T-helper 1 cell treated with Interleukin-12 subunit alpha and Interleukin-12 subunit beta and Interleukin-4 antibody, amounts not matched to agents 30 ng/mL and 1 ng/mL, for 36 hours (primary cell): ENCODE measurements at places on chromosomes 12 and 14. TPM values are rescaled to one million over a fixed set of nuclear protein-coding genes. Genes with fewer than 3 reads are reported as not detected.

Gene PTPN21
- not detected in 2 replicates for total RNA-seq

Gene MAP1LC3B2
- 1.2 and 2.3 TPM in 2 replicates for total RNA-seq

Gene CFAP251
- 0.96 and 1.3 TPM in 2 replicates for total RNA-seq

Gene MARCHF9
- 24.8 and 26.0 TPM in 2 replicates for total RNA-seq

Gene C14orf132
- 0.12 and 0.39 TPM in 2 replicates for total RNA-seq

Gene GTF2H3
- 43.7 and 50.5 TPM in 2 replicates for total RNA-seq

Gene ARHGAP5
- total RNA-seq = 28.8 and 32.6 TPM in 2 replicates

Gene DEPDC4
- 0.74 and 1.9 TPM in 2 replicates for total RNA-seq

Gene SLC5A8
- not detected in 2 replicates for total RNA-seq

Gene SLC48A1
- total RNA-seq = 10.5 and 10.7 TPM in 2 replicates

Gene EML5
- 2.4 and 3.0 TPM in 2 replicates for total RNA-seq

Gene HOTAIR
- total RNA-seq = not detected in 2 replicates

Gene JAG2
- 7.2 and 7.9 TPM in 2 replicates for total RNA-seq

Gene AQP6
- not detected in 2 replicates for total RNA-seq

Gene TSHR
- 3.6 and 4.4 TPM in 2 replicates for total RNA-seq

Gene TC2N
- 261 and 264 TPM in 2 replicates for total RNA-seq

Gene ADAM20
- total RNA-seq = 0.51 and 0.56 TPM in 2 replicates

Gene BLTP3B
- total RNA-seq = 37.0 and 39.2 TPM in 2 replicates

Gene ESPL1
- 58.2 and 63.4 TPM in 2 replicates for total RNA-seq

Gene CAND1
- 150 and 153 TPM in 2 replicates for total RNA-seq

Gene FAM186B
- 0.29 and 0.54 TPM in 2 replicates for total RNA-seq

Gene SYNE3
- 72.5 and 76.2 TPM in 2 replicates for total RNA-seq

Gene HSP90AA1
- total RNA-seq = 580 and 595 TPM in 2 replicates

Gene GLT8D2
- 0.12 and 0.24 TPM in 2 replicates for total RNA-seq

Gene CLEC4E
- total RNA-seq = not detected in 2 replicates

Gene TAS2R7
- total RNA-seq = not detected in 2 replicates

Gene DHH
- 0.07 TPM in 1 of 2 replicates, not detected in the other for total RNA-seq

Gene CPNE8
- 3.3 and 4.6 TPM in 2 replicates for total RNA-seq

Gene TMEM120B
- total RNA-seq = 9.2 and 9.4 TPM in 2 replicates

Gene KDM5A
- total RNA-seq = 107 and 109 TPM in 2 replicates

Gene NUP37
- total RNA-seq = 46.9 and 51.3 TPM in 2 replicates

Gene MED13L
- total RNA-seq = 85.1 and 92.7 TPM in 2 replicates

Gene MRPL52
- 136 and 138 TPM in 2 replicates for total RNA-seq

Gene NABP2
- 62.1 and 66.5 TPM in 2 replicates for total RNA-seq

Gene TRAF3
- 92.9 and 93.9 TPM in 2 replicates for total RNA-seq

Gene DNAAF2
- total RNA-seq = 6.3 and 7.3 TPM in 2 replicates

Gene SLC4A8
- 6.8 and 9.4 TPM in 2 replicates for total RNA-seq

Gene LAG3
- 52.2 TPM in 2 replicates for total RNA-seq

Gene IFNG-AS1
- total RNA-seq = 3.6 and 3.8 TPM in 2 replicates

Gene SCN8A
- 0.41 and 0.47 TPM in 2 replicates for total RNA-seq

Gene DNAL1
- 6.6 and 7.2 TPM in 2 replicates for total RNA-seq

Gene MLEC
- total RNA-seq = 129 TPM in 2 replicates

Gene CLEC6A
- not detected in 2 replicates for total RNA-seq

Gene SRP54
- 67.0 and 68.4 TPM in 2 replicates for total RNA-seq

Gene DTX1
- total RNA-seq = 0.66 TPM in 1 of 2 replicates, not detected in the other

Gene TMCC3
- total RNA-seq = 0.12 and 0.37 TPM in 2 replicates

Gene EMP1
- 15.7 and 16.3 TPM in 2 replicates for total RNA-seq

Gene LTB4R
- 21.6 and 24.2 TPM in 2 replicates for total RNA-seq

Gene HVCN1
- 8.9 and 10.6 TPM in 2 replicates for total RNA-seq

Gene MYF6
- total RNA-seq = not detected in 2 replicates

Gene SPATS2
- total RNA-seq = 11.4 and 15.7 TPM in 2 replicates

Gene CRIP2
- total RNA-seq = 0.71 and 0.78 TPM in 2 replicates
